Epithelial cell of proximal tubule (primary cell): ENCODE measurements at places on chromosomes 11 and 22. TPM values are rescaled to one million over a fixed set of nuclear protein-coding genes. Genes with fewer than 3 reads are reported as not detected.

Gene CRYBA4
- not detected in 2 replicates for total RNA-seq

Gene RASGRP2
- not detected in 2 replicates for total RNA-seq

- DNase-seq = peak; percentile 96
Observed at GRCh38 chr11:129143335-129143734, 48.8 kb downstream of the ARHGAP32 start.

GRCh38 chr11:9606809-9607510, 33.5 kb downstream of the WEE1 start:
- no peak for DNase-seq

GRCh38 chr11:97118614-97119200, 728.9 kb downstream of the JRKL start:
- DNase-seq = no peak

Gene GTSE1
- 18.2 and 35.8 TPM in 2 replicates for total RNA-seq

Gene CARNS1
- 0.07 and 0.23 TPM in 2 replicates for total RNA-seq

DNA sequence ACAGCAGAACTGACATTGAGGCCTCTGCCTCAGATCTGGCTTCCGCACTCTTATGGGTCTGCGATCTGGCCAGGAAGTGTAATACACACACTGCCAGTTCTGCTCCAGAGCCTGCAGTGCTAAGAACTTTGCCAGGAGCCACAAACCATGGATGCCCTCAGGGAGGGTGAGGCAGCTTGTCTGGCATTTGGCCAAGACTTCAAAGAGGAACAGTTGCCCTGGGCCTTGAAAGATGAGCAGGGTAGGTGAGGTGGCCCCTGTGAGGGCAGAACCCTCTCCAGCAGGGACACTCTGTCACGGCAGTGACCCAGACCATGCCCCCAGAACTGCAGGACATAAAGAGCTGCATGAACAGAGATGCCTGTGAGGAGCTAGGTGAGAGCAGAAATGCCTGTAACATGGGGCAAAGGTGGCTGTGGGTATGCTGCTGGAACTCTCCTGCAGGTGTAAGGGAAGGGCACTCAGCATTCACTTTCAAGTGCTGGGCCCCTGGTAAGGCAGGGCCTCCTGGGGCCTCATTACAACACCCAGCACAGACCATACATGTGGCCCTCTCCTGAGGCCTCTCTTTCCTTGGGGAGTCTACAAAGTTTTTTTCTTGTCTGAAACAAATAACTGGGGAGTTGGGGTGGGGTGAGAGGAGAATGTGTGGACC, 47.3 kb downstream of the NEU3 start:
- DNase-seq = peak; percentile 76

DNA sequence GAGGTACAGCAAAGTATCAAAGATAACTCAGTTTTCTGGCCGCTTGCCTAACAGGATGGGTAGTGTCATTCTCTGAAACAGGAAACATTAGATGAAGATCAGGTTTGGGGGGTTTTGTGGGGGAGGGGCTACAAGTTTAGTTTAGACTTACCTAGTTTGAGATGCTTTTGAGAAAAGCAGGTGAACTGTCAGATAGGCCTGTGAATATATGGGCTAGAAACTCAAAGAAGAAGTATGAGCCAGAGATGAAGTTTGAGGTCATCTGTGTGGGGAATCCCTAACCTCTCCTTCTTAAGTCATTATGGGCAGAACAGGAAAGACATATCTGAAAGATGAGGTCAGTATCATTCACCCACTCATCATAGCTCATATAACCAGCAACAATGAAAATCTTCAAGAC, 11.9 kb downstream of the HOATZ start:
- DNase-seq = no peak

GRCh38 chr11:36088266-36088972, 144.6 kb downstream of the LDLRAD3 start:
- no peak for DNase-seq

GRCh38 chr11:6248248-6248647, 9.4 kb downstream of the CNGA4 start:
- no peak for DNase-seq

DNA sequence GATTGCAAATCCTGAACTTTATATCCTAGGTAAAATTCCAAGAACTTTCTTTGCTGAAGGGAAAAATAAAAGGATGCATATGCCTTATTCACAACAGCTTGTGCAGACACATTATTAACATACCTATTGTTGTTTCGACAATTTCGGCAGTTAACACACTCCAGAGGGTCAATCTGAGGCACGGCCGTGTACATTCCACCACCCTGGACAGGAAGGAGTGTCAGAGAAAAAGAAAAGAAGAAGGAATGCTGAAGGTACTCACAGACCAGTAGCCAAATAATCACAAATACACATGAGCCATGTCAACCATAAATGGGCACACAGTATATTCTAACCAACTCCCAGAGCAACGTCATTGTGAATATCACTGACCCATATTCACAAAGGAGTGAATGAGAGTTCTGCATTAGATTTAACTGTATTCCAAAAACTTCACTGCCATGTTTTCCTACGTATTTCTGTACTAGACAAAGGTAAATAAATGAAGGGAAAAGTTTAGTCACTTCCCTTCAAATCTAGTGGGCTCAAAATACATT, 32.4 kb downstream of the VSIG10L2 start:
- DNase-seq = no peak

Gene OR52N1
- not detected in 2 replicates for total RNA-seq

DNA sequence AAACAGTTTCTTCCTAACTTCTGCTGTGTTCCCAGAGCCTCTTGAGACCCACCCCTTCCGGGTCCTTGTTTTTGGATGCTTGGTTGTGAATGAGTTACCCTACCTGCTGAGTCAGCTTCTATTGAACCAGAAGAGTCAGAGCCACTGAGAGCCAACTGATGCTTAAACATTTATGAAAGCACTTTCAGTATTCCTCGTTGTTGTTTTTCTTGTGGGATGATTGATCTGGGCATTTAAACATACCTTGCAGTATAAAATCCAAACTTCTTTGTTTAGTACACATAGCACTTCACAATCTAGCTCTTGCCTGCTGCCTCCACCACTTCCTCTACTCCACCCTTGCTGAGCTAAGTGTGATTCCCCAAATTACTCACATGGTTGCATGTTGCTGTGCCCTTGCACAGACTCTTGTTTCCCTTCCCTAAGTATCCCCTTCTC, 5.5 kb downstream of the PRSS23 start:
- no peak for DNase-seq

GRCh38 chr11:131665344-131665968, 295.0 kb downstream of the NTM start:
- no peak for DNase-seq

Gene SERPING1
- 1.8 and 49.8 TPM in 2 replicates for total RNA-seq

GRCh38 chr11:44899959-44900358, 50.7 kb downstream of the TP53I11 start:
- DNase-seq = no peak

Gene SPDYC
- total RNA-seq = not detected in 2 replicates

GRCh38 chr11:106281455-106282173, 204.2 kb downstream of the AASDHPPT start:
- DNase-seq = peak; percentile 58

GRCh38 chr11:122157653-122158161, 41.7 kb upstream of the BLID start:
- DNase-seq = no peak

DNA sequence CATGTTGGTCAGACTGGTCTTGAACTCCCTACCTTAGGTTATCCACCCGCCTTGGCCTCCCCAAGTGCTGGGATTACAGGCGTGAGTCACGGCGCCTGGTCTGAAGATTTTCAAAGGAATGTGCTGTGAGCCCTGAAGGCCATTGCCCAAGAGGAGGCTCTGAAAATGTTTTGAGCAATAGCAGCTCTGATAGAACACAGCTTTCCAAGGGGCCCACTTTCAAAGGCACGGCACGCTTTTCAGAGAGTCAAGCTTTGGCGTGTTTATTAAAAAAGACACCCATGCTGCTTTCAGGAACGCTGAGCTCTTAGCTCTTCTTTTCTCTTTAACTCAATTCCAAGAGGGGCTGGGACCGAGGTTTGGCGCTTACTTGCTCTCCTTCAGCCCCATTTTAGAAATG, 73.8 kb upstream of the CDON start:
- no peak for DNase-seq

DNA sequence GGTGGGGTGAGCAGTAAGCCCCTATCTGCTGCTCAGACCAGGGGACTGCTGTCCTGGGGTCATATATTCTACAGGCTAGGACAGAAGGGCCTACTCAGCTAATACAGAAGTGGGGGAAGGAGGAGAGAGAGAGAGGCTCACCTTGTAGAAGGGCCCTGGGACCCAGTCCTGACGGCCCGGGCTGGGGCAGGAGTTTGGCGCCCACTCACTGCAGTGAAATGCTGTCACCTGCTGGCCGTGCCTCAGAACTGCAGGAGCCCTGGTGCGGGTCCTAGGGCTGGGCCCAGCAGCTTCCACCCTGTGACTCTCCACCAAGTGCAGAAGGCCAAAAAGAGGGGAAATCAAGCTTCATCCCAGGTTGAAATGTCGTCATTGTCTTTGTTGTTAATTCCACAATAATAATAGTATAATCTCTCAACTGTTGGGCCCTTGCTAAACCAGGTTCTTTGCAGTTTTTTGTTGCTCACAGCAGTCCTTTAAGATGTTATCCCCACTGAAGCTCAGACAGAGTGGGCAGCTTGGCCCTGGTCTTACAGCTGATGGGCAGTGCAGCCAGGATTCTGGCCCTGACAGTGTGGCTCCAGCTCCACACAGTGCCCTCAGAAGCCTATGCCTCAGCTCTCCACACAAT, 29.6 kb downstream of the TRIM29 start:
- no peak for DNase-seq

GRCh38 chr22:40211476-40212054, 33.8 kb downstream of the TNRC6B start:
- DNase-seq = no peak

Gene ABCC8
- total RNA-seq = not detected in 2 replicates

DNA sequence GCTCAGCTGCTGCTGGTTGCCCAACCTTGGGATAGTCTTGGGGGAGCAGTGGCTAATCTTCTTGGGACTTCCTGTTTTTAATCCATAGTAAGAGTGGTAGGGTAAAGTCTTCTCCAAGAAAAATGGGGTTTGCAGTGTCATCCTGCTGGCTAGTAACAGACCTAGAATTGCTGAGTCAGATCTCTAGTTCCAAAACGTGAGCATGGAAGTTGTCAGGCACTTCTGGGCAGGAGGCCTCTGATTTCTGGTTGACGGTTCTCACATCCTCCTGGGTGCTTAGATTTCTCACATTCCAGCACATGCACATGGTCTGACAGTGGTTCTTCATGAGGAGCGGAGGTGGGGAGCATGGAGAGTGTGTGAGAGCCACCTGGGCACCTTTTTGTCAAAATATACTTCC, 410.0 kb downstream of the OPCML start:
- no peak for DNase-seq

Gene OR52B2
- total RNA-seq = not detected in 2 replicates

Gene YPEL4
- total RNA-seq = 0.86 TPM in 1 of 2 replicates, not detected in the other

GRCh38 chr11:60504219-60504905, 10.8 kb upstream of the MS4A13 start:
- no peak for DNase-seq

DNA sequence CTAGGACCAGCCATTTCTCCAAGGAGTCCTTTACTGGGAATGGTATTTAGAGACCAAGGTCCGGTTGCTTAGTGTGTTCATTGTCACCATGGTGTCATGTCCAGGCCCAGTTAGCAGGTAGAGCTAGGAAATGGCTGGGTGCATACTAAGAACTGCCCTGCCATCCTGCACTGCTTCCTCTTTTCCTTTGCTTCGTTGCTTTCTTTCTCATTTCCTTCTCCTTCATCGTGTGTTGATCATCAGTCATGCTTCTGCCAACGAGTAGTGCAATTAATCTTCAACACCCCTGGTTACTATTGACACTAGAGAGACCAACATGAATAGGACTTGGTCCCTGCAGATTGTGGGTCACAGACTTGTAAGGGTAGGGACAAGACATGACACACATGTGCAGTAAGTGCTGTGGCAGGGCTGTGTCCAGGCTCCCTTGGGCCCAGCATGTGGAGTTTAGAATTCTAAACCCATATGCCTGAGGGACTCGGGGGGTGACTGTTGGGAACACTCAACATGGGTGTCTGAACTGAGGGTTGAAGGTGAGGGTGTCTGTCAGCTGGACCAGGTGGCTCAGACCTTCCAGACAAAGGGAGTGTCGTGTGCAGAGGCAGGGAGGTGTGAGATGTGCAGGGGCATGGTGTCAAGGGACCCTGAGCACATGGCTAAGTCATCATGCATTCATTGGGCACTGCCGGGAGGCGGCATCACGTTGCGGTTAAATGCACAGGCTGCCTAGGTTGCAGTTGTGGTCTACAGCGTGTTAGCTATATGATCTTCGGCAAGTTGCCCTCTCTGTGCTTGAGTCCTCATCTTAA, 42.6 kb downstream of the ST14 start:
- no peak for DNase-seq

- no peak for DNase-seq
Observed at GRCh38 chr22:45775569-45776312, 104.1 kb downstream of the ATXN10 start.

Gene OR52L1
- not detected in 2 replicates for total RNA-seq

GRCh38 chr11:59259047-59259446, 46.3 kb upstream of the MPEG1 start:
- no peak for DNase-seq

- DNase-seq = no peak
Observed at GRCh38 chr11:3126207-3126865, 38.8 kb downstream of the OSBPL5 start.

Gene CENPM
- total RNA-seq = 58.2 and 68.1 TPM in 2 replicates

DNA sequence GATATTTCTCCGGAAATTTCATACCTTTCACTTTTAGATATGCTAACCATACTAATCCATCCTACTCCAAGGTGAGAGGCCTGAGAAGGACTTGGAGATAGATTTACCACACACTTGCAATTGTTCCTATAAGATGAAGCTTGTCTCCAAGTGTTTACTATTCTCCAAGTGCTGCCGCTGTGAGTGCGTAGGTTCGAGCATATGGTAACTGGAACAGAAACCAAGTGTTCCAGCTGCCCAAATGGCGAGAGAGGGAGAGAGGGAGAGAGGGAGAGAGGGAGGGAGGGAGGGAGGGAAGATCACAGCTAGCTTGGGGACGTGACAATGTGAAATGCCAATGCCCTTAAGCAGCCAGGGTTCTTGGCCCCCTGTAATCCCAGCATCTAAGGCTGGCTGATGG, 21.5 kb downstream of the ASCC2 start:
- DNase-seq = no peak

Gene KDM4D
- total RNA-seq = 1.7 and 1.8 TPM in 2 replicates
